Mesothelial cell of epicardium (in vitro differentiated cells): ENCODE measurements at places on chromosomes 6 and 20. TPM values are rescaled to one million over a fixed set of nuclear protein-coding genes. Genes with fewer than 3 reads are reported as not detected.

The VSX1 gene
- not detected in 3 replicates for total RNA-seq

The C6orf141 gene
- 6.0 to 8.2 TPM (median 6.5 TPM) in 3 replicates for total RNA-seq

The SLC22A3 gene
- 1.2 to 1.3 TPM (median 1.2 TPM) in 3 replicates for total RNA-seq

GRCh38 chr6:56510984-56511531, 131.6 kb downstream of the DST start:
- no peak for DNase-seq

- DNase-seq = no peak
Measured at GRCh38 chr6:41025966-41026530, 13.0 kb downstream of the UNC5CL start.

- no peak for DNase-seq
Measured at GRCh38 chr6:20313960-20314530, 87.6 kb upstream of the E2F3 start.

- no peak for DNase-seq
Measured at GRCh38 chr20:3704087-3704486, 8.3 kb downstream of the SIGLEC1 start.

- DNase-seq = no peak
Measured at GRCh38 chr6:31920811-31921210, 6.7 kb upstream of the C2 start.

DNA sequence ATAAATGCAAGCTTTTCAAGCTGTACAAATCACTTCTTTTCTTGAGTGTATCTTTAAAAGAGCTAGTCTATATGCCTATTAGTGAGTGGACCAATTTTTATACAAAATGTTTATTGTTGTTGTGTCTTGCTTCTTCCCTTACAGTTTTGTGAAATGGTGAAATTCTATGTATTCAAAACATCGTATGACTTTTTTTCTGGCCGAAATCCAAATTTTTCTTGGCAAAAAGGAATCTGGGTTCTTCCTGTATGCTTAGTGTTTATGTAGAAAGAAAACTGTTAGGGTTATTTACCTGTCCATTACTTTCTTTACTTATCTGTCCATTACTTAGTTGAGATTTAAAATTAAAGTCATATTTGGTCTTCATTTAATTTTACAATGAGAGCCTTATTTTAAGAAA, 153.9 kb downstream of the MMS22L start:
- no peak for DNase-seq
